ENCODE measurements at places on chromosomes 16 and 17. TPM values are rescaled to one million over a fixed set of nuclear protein-coding genes. Genes with fewer than 3 reads are reported as not detected.

- DNase-seq = no peak
Observed at GRCh38 chr17:39141294-39141693, 10.1 kb downstream of the PLXDC1 start.

The MT4 gene
- total RNA-seq = not detected

GRCh38 chr17:17381446-17382064 is 78.4 kb downstream of the NT5M start:
- DNase-seq = no peak

GRCh38 chr16:645852-646678 is 3.1 kb upstream of the WDR90 start:
- DNase-seq = no peak

The ZNF668 gene
- total RNA-seq = 6.4 TPM

The SCNN1G gene
- total RNA-seq = under 0.01 TPM

The TBC1D3I gene
- total RNA-seq = not detected

The TBX4 gene
- total RNA-seq = not detected

DNA sequence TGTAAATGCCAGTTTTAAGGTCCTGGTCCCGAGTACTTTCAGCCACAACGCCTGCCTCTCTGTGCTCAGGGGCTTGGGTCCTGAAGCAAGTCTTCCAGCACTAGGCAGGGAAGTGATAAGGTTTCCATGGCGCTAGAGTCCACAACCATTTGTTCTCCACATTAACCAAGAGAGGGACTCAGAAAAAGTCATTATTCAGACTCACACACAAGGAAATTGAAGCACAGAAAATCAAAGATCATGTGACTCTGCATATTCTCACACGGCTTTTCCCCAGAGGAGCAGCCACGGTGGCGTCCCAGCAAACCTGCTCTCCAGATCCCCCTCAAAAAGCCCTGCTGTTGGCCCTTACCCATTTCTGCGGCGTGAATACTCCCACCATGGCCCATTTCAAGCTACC is 9.7 kb downstream of the ENPP7 start:
- DNase-seq = no peak

The TIMM22 gene
- total RNA-seq = 12.5 TPM

- DNase-seq = peak; percentile 84
Observed at GRCh38 chr16:90046971-90047713, 27.9 kb upstream of the DBNDD1 start.

The ASGR2 gene
- total RNA-seq = not detected

- no peak for DNase-seq
Observed at GRCh38 chr17:39194985-39195524, 2.4 kb downstream of the CACNB1 start.

DNA sequence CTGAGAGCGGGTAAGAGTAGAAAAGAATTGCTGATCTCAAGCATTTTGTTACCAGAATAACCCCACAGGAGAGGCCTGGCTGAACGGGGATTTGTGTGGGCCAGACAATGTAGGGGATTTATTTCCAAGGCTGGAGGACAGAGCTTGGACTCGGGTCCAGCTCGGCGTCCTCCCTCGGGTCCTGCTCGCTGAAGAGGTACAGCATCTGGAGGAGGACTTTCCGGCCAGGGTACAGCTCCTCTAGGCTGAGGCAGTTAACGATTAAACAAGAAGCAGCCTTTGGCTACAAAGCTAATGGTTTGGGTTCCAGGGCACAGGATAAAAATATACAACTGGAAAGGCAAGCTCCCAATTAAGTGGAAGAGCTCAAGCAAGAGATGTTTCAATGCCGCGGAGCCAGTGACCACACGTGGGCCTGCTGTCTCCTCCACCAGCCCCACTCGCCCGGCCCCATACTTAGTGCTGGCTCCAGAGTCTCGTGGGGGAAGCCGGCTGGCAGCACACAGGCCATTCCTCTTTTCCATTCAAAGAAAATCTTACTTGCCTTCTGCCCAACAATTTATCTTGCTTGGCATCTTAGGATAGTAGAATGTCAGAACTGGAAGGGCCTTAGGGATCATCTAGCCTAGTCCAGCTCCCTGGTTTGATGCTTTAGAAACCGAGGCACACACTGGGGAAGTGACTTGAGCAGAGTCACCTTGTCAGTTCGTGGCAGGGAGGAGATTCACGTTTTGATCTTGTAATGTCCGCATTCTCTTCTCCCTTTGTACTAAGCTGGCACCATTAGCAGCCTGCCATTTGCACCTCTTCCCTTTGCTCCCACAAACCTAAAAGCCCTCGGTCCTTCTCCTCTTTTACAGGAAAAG is 85.9 kb upstream of the TBX2 start:
- no peak for DNase-seq

- no peak for DNase-seq
Observed at GRCh38 chr16:71689901-71690300, 34.6 kb downstream of the PHLPP2 start.

The PRAC1 gene
- not detected for total RNA-seq

The MYH3 gene
- total RNA-seq = 1.9 TPM

DNA sequence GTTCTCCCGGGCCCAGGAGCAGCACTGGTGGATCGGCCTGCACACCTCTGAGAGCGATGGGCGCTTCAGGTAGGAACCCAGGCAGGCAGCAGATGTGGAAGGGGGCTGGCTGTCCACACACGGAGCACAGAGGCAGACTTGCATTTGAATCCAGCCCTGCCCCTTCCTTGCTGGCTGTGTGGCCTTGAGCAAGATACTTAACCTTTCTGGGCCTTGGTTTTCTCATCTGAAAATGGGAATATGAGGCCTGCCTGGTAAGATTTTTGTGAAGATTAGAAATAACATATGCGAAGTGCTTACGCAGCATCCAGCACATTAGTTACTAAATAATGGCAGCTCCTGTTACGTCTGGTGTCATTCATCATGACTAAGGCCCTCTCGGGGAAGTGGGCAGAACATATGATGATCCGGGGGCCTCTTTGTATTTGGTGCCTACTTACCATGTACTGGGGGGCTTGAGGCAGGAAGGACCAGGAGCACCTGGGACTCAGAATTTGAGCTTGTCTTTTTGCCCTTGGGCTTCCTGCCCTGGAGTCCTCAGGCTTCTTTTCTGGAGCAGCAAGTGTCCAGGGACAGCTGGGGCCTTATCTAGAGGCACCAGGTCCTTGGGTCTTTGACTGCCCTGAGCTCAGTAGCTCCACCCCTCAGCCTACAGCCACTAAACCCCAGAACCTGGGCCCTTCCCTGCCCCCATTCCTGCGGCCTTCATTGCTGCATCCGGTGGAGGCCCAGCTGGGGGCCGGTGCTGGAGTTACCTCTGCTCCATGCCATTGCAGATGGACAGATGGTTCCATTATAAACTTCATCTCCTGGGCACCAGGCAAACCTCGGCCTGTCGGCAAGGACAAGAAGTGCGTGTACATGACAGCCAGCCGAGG is 53.8 kb downstream of the MRC2 start:
- DNase-seq = no peak

GRCh38 chr17:205148-205669 is 23.8 kb upstream of the DOC2B start:
- DNase-seq = no peak

DNA sequence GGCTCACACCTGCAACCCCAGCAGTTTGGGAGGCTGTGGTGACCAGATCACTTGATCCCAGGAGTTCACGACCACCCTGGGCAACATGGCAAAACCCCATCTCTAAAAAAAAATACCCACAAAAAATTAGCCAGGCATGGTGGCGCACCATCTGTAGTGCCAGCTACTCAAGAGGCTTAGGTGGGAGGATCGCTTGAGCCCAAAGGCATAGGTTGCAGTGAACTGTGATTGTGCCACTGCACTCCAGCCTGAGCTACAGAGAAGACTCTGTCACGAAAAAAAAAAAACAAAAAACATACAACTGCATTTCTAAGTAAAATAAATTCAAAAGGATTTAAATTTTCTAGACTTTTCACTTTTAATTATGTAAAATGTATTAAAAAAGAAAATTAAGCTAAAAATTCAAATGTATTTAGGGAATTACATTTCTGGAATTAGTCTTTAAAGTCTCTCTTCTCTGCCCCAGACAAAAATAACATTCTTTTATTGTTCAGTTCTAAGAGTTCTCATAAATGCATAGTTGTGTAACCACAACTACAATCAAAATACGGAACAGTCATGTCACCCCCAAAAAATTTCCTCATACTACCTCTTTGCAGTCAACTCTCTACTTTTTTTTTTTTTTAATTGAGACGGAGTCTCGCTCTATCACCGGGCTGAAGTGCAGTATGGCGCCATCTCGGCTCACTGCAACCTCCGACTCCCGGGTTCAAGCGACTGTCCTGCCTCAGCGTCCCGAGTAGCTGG is 14.1 kb downstream of the FAM222B start:
- DNase-seq = no peak

- no peak for DNase-seq
Observed at GRCh38 chr17:28529013-28529400, 22.9 kb downstream of the FOXN1 start.

- DNase-seq = no peak
Observed at GRCh38 chr17:65022751-65023700, 33.5 kb downstream of the GNA13 start.

The PRDM7 gene
- not detected for total RNA-seq

The TBC1D26 gene
- total RNA-seq = 0.90 TPM

DNA sequence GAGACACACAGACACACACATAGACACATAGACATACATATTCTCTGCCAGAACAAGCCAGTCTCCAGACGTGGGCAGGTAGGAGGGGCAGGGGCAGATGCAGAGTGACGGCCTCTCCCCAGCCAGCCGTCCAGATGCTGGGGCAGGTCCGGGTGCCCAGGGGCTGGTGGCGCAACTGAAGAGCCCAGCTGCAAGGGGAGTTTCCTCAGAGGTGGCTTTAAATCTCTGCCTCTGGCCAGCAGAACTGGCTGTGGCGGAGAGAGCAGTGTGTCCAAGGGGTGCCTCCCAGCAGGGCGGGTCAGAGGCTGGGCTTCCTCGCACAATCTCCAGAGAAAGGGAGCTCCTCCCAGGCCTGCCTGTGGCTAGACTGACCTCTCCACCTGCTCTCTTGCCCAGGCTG is 9.4 kb upstream of the GCGR start:
- DNase-seq = no peak

DNA sequence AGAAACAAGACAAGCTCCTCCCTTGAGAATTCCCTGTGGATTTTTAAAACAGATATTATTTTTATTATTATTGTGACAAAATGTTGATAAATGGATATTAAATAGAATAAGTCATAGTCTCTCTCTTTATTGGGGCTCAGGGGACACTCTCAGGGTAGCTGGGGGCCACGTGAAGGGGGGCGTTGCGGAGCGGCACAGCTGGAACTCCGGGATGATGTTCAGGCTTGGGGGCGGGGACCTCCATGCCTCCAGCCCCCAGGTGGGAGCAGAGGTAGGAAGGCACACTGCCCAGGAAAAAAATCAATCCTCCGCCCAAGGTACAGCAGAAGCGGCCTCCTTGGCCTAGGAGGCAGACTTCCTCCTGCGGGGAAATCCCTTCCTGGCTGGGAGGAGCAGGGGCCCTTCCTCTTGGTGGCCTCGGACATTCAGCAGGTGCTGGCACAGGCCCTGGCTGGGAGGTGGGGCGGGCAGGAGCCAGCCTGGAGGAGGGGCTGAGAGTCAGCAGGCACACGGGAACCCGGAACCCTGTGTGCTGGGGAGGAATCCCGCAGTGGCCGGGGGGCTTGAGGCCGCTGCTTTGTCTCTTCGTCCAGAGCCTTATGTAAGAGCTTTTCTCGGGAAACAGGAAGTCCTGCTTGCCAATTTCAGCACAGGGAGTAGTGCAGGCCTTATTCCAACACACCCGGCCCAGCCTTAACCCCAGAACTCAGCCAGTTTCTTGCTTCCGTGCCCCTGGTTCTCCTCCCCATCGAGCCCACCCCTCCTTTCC is 591 bp upstream of the TNFSF13 start:
- DNase-seq = peak; percentile 84

The QRICH2 gene
- 4.1 TPM for total RNA-seq

DNA sequence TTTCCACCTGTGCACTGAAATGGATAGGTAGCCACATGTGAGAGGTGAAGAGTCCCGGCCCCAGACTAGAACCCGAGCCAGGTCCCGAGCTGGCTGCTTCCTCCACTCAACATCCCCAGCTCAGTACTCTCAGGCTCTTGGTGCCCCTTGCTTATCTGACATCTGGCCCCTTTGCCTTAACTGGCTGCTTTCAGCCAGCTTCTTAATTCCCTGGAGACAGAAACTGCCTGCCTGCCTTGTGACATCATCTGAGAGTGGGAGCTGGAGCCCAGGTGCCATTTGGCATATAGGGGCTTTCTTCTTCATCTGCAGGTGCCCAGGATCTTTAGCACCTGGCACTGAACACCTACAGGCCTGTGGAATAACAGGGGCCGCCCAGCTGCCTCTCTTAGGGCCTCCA is 8.9 kb downstream of the CHAD start:
- no peak for DNase-seq

DNA sequence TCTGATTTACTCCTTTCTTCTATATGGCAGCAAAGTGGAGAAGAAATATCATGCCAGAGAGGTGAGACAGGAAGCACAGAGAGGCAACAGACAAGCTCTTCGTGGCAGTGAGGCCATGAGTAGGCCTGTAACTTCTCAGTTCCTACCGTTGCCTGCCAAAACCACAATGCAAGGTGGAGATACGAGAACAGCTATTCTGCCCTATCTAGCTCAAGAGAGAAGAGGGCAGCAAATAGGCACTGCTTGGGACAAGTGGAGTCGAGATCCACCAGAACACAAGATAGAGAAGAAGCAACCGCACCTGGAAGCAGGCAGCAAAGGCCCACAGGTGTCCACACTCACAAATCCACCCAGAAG is 24.8 kb downstream of the RANBP10 start:
- no peak for DNase-seq

GRCh38 chr17:40108970-40109824 is 8.8 kb upstream of the NR1D1 start:
- DNase-seq = no peak
